ENCODE measurements at places on chromosomes 2 and 18.

- no peak for DNase-seq
Measured at GRCh38 chr2:30218338-30218713, 13.0 kb upstream of the LBH start.

DNA sequence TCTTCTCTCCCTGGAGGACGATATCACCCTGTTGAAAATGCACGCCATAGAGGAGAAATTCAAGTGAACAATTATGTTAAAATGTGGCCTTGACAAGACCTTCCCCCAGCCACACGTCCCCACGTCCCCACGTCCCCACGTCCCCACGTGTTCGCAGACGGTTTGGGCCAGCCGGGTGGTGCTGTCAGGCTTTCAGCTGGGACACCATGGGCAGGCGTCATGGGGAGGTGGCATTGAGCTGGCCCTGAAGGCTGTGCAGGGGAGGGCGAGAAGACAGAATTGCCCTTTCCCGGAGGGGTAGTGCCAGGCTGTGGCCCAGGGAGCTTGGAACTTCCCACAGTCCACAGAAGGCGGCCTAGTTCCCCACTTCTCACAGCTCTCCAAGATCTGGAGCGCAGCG is 240.7 kb upstream of the RAB6C start:
- no peak for DNase-seq

GRCh38 chr2:199509403-199509802 is 51.7 kb upstream of the SATB2 start:
- DNase-seq: no peak

GRCh38 chr18:58037163-58037562 is 6.9 kb upstream of the NEDD4L start:
- no peak for DNase-seq

- no peak for DNase-seq
Measured at GRCh38 chr2:66370824-66371223, 64.1 kb upstream of the MEIS1 start.

DNA sequence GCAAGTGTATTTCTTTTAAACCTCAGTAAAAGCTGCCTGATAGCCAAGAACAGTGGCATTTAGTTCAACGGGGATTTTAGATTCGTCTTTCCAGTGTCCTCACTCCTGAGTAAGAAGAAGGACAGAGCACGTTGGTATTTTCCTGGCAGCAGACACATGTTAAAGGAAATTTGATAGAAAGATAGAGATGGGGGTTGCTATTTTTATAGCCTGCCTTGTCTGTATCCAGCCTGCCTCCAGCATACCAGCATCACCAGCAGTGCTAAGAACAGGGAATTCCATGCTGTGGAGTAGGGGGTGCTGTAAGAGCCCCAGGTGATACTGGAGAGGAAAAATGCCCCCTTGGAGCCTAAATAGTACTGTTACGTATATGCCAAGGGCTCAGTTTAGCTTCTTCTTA is 1.1 kb upstream of the SMYD1 start:
- DNase-seq: no peak

GRCh38 chr2:145100301-145100700 is 580.4 kb upstream of the ZEB2 start:
- no peak for DNase-seq

DNA sequence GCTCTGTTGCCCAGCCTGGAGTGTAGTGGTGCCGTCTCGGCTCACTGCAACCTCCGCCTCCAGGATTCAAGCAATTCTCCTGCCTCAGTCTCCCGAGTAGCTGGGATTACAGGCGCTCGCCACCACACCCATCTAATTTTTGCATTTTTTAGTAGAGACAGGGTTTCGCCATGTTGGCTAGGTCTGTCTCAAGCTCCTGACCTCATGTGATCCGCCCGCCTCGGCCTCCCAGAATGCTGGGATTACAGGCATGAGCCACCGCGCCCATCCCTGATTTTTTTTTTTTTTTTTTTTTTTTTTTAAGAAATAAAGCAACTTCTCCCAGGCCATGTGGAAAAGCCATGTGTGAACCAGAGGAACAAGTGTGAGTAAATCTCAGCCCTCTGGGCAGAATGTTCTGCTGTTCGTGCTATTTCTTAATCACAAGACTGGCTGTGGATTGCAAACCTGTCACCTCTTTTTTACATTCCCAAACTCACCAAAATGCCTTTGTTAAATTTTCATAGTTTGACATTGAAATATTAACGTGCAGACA is 6.4 kb upstream of the SH3BP4 start:
- no peak for DNase-seq

GRCh38 chr18:57839942-57840381 is 36.8 kb upstream of the ATP8B1 start:
- no peak for DNase-seq

DNA sequence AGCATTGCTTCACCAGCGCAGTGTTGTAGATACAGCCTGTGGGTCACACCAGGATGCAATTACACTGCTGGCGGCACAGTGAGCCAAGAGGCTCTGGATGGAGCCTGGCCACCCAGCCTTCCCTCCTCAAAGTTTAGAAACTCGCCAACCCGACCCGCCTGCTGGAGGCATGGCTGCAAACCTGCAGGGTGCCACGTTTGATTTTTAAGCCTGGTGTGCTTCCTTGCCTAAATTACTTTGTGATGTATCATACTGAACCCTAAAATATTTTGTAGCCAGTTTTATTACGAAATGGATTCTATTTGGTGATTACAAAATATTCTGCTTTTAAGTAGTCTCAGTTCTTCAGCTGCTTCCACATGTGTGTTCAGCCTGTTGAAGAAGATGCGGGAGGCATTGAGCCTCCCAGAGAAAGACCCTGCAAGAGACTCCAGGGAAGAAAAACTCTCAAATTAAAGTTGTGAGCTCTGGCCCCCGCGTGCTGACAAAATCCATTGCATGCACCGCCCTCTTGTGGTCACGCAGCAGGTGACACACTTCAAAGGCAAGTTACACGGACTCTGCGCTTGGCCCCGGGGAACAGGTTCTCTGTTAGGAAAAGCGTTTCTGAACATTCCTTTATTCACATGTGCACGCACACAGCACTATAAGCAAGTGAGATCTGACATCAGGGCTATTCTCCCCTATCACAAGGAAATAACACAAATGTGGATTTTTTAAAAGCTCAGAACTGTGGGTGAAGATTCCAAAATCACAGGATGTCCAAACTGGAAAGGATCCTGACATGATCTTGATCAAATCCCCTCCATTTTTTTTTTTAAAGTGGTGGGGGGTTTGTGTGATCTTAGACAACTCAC is 63.0 kb upstream of the TWIST2 start:
- peak; percentile 74 for DNase-seq

GRCh38 chr18:76480913-76481312 is 14.1 kb downstream of the ZNF516 start:
- DNase-seq: no peak

DNA sequence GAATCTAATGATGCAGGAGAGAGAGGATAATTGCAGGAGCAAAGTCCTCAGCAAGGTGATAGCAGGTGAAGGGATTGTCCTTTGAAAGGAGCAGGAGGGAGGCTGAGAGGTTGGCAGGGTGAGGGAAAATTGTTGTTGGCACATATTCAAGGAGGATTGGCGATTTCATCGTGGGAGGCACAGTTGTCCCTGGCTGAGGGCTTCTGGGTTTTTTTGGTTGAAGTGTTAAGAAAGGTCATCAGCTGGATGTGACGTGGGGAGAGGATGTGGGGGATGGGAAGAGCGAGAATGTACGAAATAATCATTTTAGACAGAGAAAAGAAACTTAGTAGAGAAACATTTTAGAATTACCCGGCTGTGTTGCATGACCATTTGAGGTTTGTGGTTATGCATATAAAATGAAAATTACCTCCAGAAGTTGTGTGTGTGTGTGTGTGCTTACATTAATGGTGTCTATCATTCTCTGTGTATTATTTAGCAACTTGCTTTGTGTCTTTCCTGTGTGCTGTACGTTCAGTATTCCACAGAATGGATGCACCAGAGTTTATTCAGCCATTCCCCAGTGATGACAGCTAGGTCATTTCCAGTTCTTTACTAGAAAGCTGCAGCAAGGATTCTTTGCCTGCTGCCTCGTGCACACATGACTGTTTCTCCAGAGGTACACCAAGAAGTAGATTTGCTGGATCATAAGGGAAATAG is 67.6 kb downstream of the SDC1 start:
- DNase-seq: no peak

DNA sequence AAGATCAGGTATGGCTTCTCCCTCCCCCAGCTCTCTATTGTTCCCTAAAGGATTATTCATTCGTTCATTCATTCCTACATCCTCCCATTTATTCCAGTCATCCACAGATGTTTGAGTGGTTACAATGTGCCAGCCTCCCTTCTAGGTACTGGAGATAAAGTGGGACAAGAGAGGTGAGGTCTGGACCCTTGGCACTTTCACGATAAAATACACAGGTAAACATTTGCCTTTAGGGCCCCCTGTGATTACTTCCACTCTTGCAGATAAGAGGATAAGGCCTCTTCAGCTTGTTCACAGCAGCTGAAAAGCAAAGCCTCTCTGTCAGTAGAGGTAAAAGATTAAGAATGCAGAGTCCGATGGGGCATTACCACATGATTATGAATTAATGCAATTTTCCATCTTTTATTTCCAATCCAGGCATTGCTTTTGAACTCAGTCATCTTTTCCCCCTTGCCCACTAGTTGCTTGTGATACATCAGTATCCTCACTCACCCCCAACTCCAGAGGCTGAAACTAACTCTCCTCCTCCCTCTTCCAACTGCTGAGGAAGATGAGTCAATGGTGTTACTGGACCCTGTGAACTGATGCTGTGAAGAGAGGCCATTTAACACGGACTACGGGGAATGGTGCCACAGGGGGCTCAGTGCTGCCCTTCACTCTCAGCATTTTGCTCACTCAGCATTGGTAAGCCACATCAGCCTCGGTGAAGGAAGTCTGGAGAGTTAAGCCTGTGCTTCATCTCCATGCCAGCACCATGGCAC is 1.1 kb upstream of the DPP4 start:
- DNase-seq: no peak

GRCh38 chr2:226079671-226080181 is 680.2 kb downstream of the NYAP2 start:
- DNase-seq: no peak

DNA sequence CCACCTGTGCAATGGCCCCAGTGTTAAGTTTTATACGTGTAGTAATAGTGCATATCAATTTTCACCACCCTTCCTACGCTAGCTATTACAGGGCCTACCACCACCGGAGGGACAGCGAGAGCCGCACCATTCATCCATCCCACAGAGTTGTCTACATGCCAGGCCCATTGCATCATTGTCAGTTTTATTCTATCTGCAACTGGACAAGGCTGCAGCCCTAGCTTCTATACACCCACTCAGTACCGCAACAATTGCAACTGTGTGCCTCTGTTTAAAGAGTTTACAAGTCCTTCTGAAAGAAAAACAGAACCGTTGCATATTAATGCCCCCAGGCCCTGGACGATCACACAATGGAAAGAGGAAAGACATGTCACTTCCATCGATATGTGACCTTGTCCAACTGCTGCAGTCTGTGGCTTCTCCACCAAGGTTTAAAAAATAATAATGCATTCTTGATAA is 58.6 kb downstream of the ZEB2 start:
- no peak for DNase-seq

GRCh38 chr2:179467111-179467510 is 202.5 kb upstream of the SESTD1 start:
- no peak for DNase-seq

DNA sequence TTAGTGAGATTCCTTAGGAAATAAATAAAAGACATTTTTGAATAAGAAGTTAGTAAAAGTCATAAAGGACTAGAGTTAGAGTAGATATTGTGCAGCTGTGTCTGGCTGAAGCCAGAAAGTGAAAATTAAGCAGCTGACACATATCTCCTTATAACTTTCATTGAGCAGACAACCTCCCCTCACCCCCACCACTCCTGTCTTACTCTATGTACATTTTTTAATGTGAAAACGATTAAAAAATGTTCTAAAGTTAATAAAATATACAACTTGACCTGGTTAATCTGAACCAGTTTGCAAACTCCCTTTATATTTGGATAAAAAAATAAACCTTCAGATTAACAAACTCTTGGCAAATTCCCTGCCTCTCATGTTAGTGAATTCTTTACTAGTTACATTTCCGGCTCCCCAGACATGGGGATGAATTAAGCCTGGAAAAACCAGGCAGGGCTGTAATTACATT is 462.8 kb downstream of the MEIS1 start:
- no peak for DNase-seq

DNA sequence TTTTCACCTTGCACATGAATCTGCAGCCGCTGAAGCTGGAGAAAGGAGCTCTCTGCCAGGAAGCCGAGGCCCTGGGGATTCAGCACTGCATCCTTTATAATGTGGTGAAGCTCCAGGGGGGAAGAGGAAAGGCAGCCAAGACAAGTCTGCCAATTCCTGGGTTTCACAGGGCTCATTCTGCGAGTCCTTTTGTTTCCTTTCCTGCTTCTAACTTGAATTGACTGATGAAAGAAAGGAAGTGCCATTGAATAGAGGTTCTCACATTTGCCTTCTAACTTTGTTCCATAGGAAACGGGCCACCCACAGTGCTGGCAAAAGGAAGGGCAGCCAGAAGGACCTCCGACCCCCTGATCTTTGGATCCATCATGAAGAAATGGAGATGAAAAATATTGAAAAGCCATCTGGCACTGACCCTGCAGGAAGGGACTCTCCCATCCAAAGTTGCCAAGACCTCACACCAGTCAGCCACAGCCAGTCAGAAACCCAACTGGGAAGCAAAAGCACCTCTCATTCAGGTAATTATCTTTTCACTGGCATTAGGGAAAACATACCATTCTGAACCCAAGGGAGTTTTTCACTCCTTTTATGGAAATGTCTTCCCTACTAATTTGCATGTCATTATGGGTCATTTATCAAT is 765.4 kb downstream of the MBD2 start:
- DNase-seq: no peak

DNA sequence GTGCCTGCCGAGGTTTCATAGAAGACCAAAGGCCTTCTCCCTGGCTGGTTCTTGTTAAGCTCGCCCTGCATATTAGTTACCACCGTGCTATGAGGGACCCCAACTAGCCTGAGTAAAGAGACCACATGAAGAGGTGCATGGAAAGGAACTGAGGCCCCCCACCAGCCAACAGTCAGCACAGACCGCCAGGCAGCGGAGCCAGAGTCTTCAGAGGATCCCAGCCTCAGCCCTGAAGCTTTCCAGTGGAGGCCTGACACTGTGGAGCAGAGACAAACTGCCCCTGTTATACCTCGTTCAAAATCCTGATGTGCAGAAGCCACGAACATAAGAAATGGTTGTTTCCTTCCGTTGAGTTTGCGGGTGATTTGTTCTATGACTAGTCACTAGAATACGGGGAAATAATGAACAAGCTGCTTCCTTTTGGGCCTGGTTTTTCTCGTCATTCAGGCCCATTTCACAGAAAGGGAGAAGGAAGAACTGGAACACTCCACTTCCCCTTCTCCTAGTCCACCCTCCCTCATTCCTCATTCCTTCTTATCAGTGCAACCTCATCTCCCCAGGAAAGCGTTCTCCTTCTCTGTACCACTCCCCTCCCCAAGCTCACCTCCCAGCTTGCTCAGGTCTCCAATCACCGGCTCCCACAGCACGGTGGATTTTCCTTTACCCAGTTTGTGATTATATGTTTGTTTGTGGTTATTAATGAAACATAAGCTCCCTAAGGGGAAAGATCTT is 3.0 kb upstream of the GLI2 start:
- no peak for DNase-seq
